Temporal lobe (tissue), 4 donors: ENCODE measurements at places on chromosomes 2 and 18. TPM values are rescaled to one million over a fixed set of nuclear protein-coding genes. Genes with fewer than 3 reads are reported as not detected.

The CCDC85A gene
- total RNA-seq: 22.1 TPM

The SKOR2 gene
- total RNA-seq: not detected

The SCN7A gene
- 0.98 TPM for total RNA-seq

The SCN1A gene
- total RNA-seq: 16.0 TPM

The GAREM2 gene
- 10.6 TPM for total RNA-seq

The FRZB gene
- total RNA-seq: 14.3 TPM

The DCDC2C gene
- 0.49 TPM for total RNA-seq

The PKDCC gene
- 9.6 TPM for total RNA-seq

The CABYR gene
- total RNA-seq: 13.0 TPM

The TUBA4B gene
- not detected for total RNA-seq

The TRAPPC12 gene
- 46.5 TPM for total RNA-seq

The RAMP1 gene
- 6.4 TPM for total RNA-seq

The NYAP2 gene
- total RNA-seq: 12.5 TPM

The SGO2 gene
- total RNA-seq: 3.7 TPM

The ZBTB7C gene
- total RNA-seq: 2.0 TPM

The ACTG2 gene
- total RNA-seq: 0.98 TPM

The ZNF638 gene
- 233 TPM for total RNA-seq

The EFR3B gene
- 56.1 TPM for total RNA-seq

The PSTPIP2 gene
- 1.2 TPM for total RNA-seq

The L3MBTL4 gene
- 19.7 TPM for total RNA-seq
